Epithelial cell of prostate (primary cell): ENCODE measurements at places on chromosomes 2 and 18.

DNA sequence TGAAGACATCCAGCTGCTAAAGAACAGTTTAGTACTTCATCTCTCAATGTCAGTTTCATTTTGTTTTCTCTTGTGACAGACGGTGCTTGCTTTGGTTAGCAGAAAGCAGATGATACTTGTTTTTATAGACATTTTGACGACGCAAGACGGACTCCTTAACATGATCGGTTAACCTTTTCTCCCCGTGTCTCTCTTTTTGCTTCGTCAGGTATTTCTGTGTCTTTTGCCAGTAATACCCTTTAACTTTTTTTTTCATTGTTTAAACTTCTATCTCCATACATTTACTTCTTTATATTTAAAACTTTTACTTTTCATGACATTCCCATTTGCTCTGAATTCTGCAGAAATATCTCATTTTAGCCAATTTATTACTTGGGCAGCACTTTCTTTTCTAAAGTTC lies 57.9 kb downstream of the THSD7B start:
- DNase-seq: no peak

DNA sequence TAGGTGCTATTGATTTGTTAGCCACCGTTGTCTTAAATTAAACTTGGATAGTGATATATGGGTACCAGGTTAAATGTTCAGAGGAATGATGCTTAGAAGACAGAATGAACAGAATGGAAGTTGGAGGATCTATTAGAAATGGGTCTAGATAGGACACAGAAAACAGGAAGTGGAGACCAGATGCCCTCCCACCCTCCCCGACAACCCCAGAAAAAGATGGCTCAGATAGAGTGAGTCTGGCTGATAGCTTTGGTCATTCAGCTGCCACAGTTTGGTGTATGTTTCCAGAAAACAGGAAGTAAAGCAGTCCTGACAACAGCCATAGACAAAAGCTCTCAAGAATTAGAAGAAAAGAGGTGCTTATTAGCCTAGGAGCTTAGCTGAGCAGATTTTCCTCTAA lies 71.5 kb upstream of the DSG1 start:
- no peak for DNase-seq

- DNase-seq: no peak
Observed at GRCh38 chr2:220269367-220269766, 641.9 kb downstream of the SLC4A3 start.

DNA sequence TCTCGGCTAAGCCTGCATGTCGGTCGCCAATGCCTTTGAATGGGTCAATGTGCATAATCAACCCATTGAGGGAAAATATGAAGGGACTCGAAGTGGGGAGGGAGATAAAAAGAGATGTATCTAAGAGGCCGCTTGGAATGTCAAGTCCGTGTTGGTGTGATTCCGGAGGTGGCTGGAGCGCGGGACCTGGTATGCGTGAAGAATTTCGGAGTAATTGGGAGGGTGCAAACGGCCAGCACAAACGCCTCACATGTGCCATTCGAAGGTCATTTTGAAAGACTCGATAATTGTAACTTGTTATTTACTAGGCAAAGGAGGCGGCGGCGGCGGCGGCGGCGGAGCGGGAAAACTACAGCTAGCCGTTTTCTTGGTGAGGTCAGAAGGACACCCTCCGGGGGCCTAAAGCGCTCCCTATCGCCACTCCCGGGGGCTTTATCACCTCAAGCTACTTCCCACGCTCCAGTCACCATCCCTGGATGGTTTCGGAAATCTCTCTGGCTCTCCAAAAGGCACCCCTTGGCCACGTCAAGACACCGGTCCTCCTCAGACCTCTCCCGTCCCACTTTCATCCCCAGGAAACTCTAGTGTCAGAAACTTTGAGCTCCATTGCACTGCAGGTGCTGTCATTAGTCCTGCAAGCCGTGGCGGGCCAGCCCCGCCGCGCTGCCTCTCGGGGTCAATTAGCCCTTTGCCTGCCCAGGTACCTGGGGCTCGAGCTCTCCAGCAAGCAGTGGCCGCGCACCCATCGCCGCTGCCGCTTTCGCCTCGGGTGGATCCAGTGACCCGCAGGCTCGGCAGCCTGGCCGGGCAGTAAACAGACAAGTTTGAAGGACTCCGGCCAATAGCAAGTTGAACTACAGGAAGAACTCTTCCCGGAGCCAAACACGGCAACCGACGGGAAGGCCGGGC lies 1.5 kb downstream of the ERBB4 start:
- no peak for DNase-seq

- DNase-seq: no peak
Observed at GRCh38 chr18:61965311-61965710, 72.5 kb upstream of the RNF152 start.

GRCh38 chr2:210617732-210618330 lies 61.4 kb downstream of the CPS1 start:
- DNase-seq: no peak

DNA sequence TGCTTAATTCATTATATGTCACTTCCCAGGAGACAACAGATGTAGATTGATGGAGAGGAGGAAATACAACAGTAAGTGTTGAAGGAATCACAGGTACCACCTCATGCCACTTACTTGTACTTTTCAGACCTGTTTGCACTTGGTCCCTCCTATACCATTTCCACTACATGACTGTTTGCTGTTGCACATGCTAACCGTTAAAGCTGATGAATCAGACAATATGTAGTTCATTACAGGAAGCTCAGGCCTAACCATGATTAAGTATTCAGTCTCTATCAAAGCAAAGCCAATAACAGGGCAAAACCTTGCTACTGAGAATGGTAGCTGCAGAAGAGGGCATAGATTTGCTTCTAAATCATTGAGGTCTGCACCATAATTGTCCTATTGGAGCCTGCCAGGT lies 30.2 kb upstream of the GRP start:
- peak; percentile 3 for DNase-seq

- DNase-seq: no peak
Observed at GRCh38 chr2:187453078-187453641, 5.1 kb upstream of the CALCRL start.

GRCh38 chr18:34707670-34708069 lies 2.4 kb upstream of the DTNA start:
- DNase-seq: no peak
